Globus pallidus (tissue), 1 donor: ENCODE measurements at places on chromosomes 6 and 20.

- DNase-seq: no peak
Observed at GRCh38 chr6:126075335-126076071, 89.2 kb downstream of the TRMT11 start.

- DNase-seq: no peak
Observed at GRCh38 chr6:3755637-3756545, 4.4 kb upstream of the PXDC1 start.

DNA sequence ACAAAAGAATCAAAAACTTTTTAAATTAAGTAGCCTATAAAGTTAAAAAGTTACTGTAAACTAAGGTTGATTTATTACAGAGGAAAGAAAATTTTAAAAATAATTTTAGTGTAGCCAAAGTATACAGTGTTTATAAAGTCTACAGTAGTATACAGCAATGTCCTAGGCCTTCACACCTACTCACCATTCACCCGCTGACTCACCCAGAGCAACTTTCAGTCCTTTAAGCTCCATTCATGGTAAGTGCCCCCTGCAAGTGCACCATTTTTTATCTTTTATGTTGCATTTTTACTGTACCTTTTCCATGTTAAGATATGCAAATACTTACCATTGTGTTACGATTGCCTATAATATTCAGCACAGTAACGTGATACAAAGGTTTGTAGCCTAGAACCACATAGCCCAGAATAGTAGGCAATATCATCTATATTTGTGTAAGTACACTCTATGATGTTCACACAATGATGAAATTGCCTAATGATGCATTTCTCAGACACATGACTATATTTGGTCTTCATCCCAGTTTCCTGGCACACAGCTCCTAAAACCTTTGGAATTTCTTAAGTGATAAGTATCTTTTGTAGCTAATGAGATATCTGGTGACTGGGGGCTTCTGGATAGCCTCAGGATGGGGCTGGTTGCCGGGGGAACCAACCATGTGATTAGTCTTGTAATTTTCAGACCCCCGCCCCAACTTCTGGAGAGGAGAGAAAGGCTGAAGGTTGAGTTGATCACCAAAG is 111.0 kb downstream of the MRPL14 start:
- DNase-seq: no peak

GRCh38 chr6:73364121-73364520 is 1.7 kb downstream of the KHDC3L start:
- no peak for DNase-seq

DNA sequence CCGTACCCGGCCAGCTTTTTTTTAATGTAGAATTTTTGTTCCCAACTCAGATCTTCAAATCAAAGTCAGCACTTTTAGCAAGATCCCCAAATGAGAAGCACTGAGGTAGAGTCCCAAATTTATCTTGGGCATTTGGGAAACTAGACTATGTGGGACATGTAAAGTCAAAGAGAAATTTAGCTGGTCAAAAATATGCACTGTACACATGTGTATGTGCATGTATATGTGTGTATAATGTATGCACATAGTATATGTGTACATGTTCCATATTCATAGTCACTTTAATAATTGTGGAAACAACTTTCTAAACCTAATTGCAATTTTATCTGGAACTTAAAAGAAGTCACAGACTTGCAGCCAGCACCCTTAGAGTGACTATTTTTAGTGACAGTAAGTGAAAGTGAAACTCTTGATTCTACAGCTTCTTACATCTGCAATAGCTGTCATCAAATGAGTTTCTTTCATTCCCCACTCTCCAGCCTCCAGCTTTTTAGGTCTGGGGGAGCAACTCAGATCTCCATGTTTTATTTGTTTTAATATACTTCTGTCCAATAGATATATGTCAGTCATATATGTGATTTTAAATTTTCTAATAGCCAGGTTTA is 53.6 kb downstream of the CDC40 start:
- DNase-seq: no peak

GRCh38 chr6:33205191-33206026 is 954 bp downstream of the HSD17B8 start:
- DNase-seq: no peak

GRCh38 chr20:42763015-42763414 is 426.7 kb downstream of the PTPRT start:
- DNase-seq: no peak

GRCh38 chr6:15623276-15624116 is 39.3 kb downstream of the DTNBP1 start:
- DNase-seq: no peak

DNA sequence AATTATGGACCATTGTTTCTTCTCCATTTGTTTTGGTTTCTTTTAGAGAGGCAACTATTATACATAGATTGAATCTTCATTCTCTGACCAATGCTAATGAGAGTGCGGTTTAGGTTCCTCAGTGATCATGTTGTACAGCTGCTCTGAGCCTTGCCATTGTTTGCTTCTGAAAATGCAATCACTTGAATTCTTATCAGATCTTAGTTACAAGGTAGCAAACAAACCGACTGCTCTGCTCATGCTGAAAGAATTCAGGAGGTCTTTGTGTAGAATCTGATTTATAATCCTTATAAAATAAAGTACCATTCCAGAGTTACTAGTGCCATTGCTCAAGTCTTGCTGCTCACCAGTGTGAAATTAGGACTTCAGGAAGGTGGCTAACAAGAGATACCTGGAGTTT is 569.1 kb upstream of the ID4 start:
- no peak for DNase-seq

- no peak for DNase-seq
Observed at GRCh38 chr6:162960679-162961457, 233.1 kb downstream of the PACRG start.

DNA sequence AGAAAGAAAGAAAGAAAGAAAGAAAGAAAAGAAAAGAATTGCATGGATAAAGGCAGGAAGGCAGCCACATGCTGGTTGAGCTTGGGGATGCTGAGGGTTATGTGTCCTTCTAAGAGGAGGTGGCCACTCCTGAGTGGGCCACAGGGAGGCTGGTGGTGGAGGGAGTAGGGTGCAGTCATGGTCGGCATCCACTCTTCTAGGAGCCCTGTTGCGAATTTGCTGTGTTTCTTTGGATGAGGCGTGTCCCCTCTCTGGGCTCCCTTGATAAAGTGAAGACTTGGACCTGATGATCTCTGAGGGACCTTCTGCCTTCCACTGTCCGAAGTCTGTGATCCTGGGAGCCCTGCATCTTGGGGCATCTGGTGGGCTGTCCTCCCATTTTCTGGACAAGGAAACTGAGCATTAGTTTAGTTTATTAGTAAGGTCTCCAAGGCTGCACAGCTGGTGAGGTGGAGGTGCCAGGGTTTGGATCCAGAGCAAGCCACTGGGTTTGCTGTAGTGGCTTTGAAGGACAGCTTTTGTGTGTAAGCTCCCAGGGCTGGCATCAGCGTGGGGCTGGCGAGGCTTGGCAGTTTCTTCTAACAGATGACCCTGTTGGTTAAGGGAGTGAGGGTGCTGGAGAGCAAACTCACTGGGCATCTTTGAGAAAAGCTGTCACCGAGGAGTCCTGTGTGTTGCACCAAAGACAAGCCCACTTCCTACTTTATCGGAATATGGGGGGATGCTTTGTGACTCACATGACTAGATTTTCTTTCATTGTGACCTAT is 4.3 kb downstream of the DLGAP4 start:
- no peak for DNase-seq
